ENCODE measurements at places on chromosomes 7 and 10.

DNA sequence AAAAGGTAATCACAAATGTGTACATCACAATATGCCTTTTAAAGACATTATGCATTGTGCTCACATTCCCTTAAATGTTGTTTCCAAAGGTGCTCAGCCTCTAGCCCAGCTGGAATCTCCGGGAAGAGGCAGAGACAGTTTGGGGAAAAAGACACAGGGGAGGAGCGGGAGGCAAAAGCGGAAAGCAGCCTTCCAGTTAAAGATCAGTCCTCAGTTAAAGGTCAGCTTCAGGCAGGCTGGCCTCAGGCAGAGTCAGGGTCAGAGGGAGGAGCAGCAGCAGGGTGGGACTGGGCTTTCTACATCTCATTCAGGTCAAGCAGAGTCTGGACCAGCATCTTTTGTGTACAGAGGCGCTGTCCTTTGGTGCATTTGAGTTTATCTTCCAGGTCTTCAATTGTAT is 18.6 kb downstream of the ST7 start:
- DNase-seq: no peak

GRCh38 chr10:129280155-129280502 is 186.9 kb upstream of the MGMT start:
- no peak for DNase-seq

- no peak for DNase-seq
These were observed 1.1 kb downstream of the FIS1 start for GRCh38 chr7:101243646-101244374.

DNA sequence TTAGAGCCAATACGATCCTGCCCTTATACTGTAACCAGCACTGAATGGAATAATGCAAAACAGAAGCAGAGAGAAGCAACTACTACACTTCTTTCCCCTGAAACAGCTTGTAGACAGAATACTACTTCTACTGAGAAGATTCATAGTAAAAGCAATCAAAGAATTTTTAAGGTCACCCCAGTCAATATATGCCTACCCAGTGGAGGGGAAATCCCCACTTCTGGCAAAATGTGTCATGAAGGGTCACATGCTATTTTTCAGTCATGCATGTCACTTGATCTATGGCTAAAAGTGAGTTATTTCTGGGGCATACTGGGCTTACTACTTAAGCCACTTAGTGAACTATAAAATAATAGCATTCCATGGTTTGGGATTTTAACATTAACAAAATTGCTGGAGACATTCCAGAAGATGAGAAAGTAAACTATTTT is 25.6 kb downstream of the IRF5 start:
- DNase-seq: no peak

All from NCI-H510A treated with DMSO at 0.1 percent for 48 hours (cell line).